ENCODE measurements at places on chromosomes 6 and 20.

DNA sequence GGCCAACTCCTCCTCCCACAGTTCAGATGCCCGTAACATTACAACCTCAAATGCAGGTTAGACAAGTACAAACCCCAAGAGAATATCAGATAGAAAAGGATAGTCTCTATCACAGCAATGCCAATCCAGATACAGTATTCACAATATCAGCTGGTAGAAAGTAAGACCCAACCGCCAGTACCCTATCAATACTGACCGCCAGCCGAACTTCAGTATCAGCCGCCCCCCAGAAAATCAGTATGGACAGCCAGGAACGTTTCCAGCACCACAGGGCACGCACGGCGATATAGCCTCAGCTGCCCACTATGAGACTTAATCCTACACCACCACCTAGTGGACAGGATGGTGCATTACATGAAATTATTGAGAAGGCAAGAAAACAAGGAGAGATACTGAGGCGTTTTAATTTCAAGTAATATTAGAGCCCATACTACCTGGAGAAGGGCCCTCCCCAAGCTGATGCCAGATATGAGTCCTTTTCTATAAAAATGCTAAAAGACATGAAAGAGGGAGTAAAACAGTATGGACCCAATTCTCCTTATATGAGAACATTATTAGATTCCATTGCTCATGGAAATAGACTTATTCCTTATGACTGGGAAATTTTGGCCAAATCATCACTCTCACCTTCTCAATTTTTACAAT lies 17.6 kb upstream of the EIF2S2 start:
- H3K27me3 ChIP-seq, result no peaks in the 10 kb centered on the region
- no peak overlapping the region for H3K4me3 ChIP-seq
- no peak overlapping the region for H3K27ac ChIP-seq
- no peaks in the 10 kb centered on the region for H3K36me3 ChIP-seq
- DNase-seq, result peak; percentile 82

GRCh38 chr6:127956260-127956888 lies 55.5 kb upstream of the THEMIS start:
- H3K4me3 ChIP-seq, result no peak overlapping the region
- H3K27ac ChIP-seq, result no peak overlapping the region
- H3K4me1 ChIP-seq, result no peaks in the 10 kb centered on the region
- H3K27me3 ChIP-seq, result no peaks in the 10 kb centered on the region
- DNase-seq, result peak; percentile 15
- no peaks in the 10 kb centered on the region for H3K36me3 ChIP-seq

- no peaks in the 10 kb centered on the region for H3K36me3 ChIP-seq
- no peak overlapping the region for H3K4me3 ChIP-seq
- H3K27ac ChIP-seq, result no peak overlapping the region
- H3K27me3 ChIP-seq, result peaks cover 3% of the 10 kb centered on the region
Observed at GRCh38 chr20:60210779-60211617, 252.8 kb downstream of the CDH26 start.

- no peak overlapping the region for H3K4me3 ChIP-seq
- no peaks in the 10 kb centered on the region for H3K4me1 ChIP-seq
- H3K27me3 ChIP-seq, result no peaks in the 10 kb centered on the region
- H3K27ac ChIP-seq, result no peak overlapping the region
- no peak for DNase-seq
- H3K36me3 ChIP-seq, result no peaks in the 10 kb centered on the region
Observed at GRCh38 chr6:103680116-103680515, 1179.6 kb downstream of the HACE1 start.

GRCh38 chr20:43363506-43363905 lies 94.2 kb upstream of the SRSF6 start:
- no peak for DNase-seq
- no peak overlapping the region for H3K27ac ChIP-seq
- H3K36me3 ChIP-seq, result no peaks in the 10 kb centered on the region
- H3K27me3 ChIP-seq, result peaks cover 8% of the 10 kb centered on the region

DNA sequence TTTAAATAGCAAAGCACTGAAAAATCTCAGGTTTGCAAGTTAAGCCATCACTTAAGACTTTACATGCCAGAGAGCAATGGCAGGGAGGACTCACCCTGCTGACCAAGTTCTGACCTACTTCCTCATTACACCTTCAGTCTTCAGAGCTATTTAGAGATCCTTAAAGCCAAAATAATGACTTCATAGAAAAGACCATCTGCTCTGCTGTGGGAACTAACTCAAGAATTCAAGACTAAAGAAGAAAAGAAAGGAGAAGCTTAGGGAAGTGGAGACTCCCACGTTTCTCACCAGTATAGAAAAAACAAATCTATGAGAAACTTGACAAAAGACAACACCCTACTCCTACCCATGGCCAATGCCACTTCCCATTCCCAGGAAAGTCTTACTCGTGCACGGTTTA lies 28.6 kb downstream of the XPO5 start:
- no peak overlapping the region for H3K27ac ChIP-seq
- H3K4me1 ChIP-seq, result no peaks in the 10 kb centered on the region
- H3K36me3 ChIP-seq, result peaks cover 73% of the 10 kb centered on the region
- no peaks in the 10 kb centered on the region for H3K27me3 ChIP-seq

DNA sequence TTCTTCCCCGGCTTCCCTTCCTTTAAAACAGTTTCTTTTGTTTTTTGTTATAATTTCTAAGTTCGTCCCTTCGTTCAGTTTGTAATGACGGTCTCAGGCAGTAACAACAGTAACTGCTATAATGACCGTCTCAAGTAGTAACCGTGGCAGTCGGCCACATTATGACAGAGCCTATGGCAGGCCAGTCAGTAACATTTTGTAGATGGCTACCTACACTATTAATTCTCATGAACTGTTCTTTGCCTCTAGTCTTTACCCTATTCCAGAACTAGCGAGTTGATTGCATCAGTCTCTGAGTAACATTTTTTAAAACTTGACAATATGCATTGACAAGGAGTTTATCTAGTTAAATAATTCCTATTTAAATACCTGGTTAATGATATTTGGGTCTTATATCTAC lies 43.0 kb upstream of the ADGRG6 start:
- no peak for DNase-seq
- H3K4me1 ChIP-seq, result no peaks in the 10 kb centered on the region
- no peak overlapping the region for H3K27ac ChIP-seq

DNA sequence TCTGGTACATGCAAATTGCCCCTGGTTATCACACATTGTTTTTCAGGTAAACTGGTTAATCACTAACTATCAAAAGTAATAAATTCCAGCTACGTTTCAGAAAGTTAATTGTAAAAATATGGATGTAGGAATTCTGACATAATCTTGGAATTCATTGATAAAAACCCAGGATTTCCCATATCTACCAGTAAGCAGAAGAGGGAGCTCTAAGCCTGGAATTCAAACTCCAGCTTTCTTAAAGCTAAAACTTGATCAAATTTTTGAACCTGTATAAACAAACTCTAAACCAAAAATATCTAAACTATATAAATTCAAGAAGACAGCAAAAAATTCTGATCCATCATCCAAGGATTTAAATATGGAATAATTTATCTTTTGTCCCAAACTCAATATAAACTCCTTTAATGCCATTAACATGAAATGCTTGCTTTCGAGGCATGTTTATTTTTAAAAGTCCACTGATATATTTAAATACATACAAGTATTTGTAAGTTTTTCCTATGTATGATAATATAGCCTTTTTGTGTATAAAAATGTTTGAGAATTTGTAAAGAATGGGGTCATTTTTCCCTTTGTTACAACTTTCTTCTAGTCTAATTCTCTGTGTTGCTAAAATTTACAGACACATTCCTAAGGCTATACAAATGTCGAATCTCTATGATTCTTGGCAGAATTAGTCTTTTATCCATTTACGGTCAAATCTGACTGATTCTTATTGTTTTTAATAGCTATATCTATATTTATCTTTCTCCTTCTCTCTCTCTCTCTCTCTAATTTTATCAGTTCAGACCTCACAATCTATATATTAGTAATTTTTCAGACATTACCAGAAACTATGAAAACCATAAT lies 91.4 kb upstream of the RNF217 start:
- no peaks in the 10 kb centered on the region for H3K4me1 ChIP-seq
- no peak overlapping the region for H3K27ac ChIP-seq
- H3K4me3 ChIP-seq, result no peak overlapping the region
- no peaks in the 10 kb centered on the region for H3K36me3 ChIP-seq
- no peaks in the 10 kb centered on the region for H3K27me3 ChIP-seq

- no peak for DNase-seq
- peak overlapping the region; percentile 7 for H3K27ac ChIP-seq
Observed at GRCh38 chr20:20711413-20711812, 1.0 kb downstream of the RALGAPA2 start.

GRCh38 chr6:112338166-112338709 lies 8.9 kb upstream of the RFPL4B start:
- DNase-seq, result no peak
- no peaks in the 10 kb centered on the region for H3K27me3 ChIP-seq
- no peak overlapping the region for H3K4me3 ChIP-seq
- H3K27ac ChIP-seq, result no peak overlapping the region

DNA sequence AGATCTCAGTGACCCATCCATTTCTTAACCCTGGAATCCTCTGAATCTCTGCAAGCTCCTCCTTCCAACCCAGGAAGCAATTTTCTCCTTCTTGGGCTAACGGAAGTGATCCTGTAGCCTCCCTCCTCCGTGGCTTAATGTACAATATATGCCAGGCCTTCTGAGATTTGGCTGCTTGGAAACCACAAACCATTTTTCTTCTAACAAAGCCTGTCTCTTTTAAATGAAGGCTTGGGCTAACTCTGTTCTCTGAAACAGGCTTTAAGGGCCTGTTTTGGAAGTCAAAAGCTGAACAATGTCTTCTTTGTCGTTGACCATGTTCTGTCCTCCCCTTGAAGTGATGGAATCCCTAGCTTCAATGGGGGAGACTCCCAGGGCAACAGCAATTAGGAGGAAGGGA lies 14.9 kb downstream of the FYN start:
- H3K27ac ChIP-seq, result no peak overlapping the region
- H3K36me3 ChIP-seq, result peaks cover 7% of the 10 kb centered on the region
- no peaks in the 10 kb centered on the region for H3K27me3 ChIP-seq

DNA sequence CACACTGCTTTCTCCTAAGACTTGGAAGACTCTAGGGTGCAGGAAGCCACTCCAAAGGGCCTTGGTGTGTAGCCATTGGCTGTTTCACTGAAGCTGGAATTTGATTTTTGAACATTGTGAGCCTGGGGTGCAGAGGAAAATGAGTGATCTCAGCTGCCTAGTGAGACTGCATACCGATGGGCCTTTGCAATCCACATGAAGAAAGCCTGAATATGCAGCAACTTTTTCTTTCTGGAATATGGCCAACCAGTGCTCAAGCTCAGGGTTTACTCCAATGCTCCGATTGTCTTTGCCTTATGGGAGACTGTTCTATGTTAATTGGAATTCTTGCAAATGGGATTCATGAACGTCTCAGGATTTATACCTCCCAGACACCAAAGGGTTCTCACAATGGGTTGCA lies 242.6 kb downstream of the DOK5 start:
- H3K36me3 ChIP-seq, result no peaks in the 10 kb centered on the region
- DNase-seq, result peak; percentile 23
- H3K4me3 ChIP-seq, result no peak overlapping the region
- no peaks in the 10 kb centered on the region for H3K27me3 ChIP-seq

DNA sequence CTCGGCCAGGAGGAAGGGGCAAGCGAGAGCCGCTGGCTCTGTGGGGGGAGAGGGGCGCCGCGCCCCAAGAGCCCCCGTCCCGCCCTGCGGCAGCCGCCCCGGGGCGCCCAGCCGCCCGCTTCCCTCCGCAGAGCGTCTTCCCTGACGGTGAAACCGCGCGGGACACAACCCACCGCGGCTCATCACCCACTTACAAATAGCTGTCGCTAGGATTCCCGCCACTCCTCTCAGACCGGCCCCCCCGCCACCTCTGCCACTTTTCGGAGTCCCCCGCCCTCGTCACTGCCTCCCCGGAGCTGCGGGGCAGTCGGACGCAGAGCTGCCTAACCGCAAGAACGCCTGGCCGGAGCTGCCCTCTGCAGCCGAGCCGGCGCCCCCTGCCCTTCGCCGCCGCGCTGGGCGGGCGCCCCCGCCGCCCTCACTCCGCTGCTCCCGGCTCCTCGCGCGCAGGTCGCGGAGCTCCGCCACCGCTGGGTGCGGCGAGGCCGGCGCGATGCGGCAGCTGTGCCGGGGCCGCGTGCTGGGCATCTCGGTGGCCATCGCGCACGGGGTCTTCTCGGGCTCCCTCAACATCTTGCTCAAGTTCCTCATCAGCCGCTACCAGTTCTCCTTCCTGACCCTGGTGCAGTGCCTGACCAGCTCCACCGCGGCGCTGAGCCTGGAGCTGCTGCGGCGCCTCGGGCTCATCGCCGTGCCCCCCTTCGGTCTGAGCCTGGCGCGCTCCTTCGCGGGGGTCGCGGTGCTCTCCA lies at the start of gene SLC35D3:
Gene SLC35D3, plus strand, starts transcription at position 366 of the 749 bp plus-strand sequence. Its CDS starts 128 bp downstream, at position 494.
- no peaks in the 10 kb centered on the region for H3K36me3 ChIP-seq
- peak within 1 kb of the TSS; percentile 44 for H3K4me3 ChIP-seq
- DNase-seq, result peak; percentile 23
- peaks cover 31% of the 10 kb centered on the region for H3K4me1 ChIP-seq

DNA sequence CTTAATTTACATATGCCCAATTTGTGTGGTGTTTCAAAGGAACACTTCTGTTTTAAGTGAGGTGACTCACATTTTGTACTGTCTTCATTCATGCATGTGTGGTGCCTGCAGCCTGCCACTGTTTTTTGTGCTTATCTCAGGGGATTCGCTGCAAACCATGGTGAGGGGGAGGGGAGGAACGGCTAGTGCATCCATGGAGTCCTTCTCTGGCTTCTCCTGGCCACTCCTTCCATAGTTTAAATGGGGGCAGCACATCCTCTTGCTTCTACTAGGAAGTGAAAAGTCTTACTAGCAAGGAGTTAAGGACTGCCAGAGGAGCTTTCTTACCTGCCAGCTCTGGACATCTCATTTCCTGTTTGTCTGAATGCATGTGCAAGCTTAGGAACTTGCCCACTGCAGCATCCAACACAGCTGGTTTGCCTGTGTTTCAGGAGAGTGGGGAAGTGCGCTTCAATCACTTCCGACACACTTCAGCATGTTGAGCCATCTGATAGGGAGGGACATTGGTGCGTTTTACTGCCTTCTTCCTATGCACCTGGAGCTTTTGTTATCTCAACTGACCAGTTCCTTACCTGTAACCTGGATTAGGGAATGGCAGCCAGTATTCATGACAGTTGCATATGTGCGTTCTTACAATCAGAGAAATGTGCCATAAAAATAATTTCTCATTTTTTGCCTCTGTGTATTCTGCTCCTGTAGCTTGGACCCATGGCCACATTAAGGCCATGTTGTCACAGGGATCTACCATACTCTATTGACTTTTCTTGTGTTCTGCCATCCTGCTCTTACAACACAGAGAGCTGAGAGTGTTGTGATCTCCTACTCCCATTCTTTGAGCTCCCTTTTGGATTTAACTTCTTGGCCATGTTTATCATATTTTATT lies 211.3 kb downstream of the ARID1B start:
- DNase-seq, result no peak
- H3K4me1 ChIP-seq, result peaks cover 4% of the 10 kb centered on the region
- no peaks in the 10 kb centered on the region for H3K27me3 ChIP-seq

GRCh38 chr6:144362042-144363018 lies 77.2 kb downstream of the UTRN start:
- H3K27ac ChIP-seq, result no peak overlapping the region

GRCh38 chr20:61293951-61294350 lies 41.9 kb downstream of the CDH4 start:
- no peaks in the 10 kb centered on the region for H3K4me1 ChIP-seq
- H3K27me3 ChIP-seq, result peaks cover 4% of the 10 kb centered on the region

- H3K27me3 ChIP-seq, result no peaks in the 10 kb centered on the region
- H3K4me3 ChIP-seq, result no peak overlapping the region
- no peaks in the 10 kb centered on the region for H3K4me1 ChIP-seq
- no peak overlapping the region for H3K27ac ChIP-seq
Observed at GRCh38 chr6:134921721-134922261, 28.1 kb downstream of the ALDH8A1 start.

- H3K36me3 ChIP-seq, result no peaks in the 10 kb centered on the region
- peak overlapping the region; percentile 62 for H3K27ac ChIP-seq
- H3K4me1 ChIP-seq, result peaks cover 43% of the 10 kb centered on the region
Observed at GRCh38 chr6:5995658-5995948, 11.1 kb downstream of the NRN1 start.
